Cerebellar nuclear complex (tissue), 1 donor: ENCODE measurements at places on chromosomes 7 and 10.

- no peak for DNase-seq
Observed at GRCh38 chr10:122662231-122662630, 37.4 kb downstream of the C10orf120 start.

GRCh38 chr7:138902161-138902560, 79.0 kb downstream of the KIAA1549 start:
- no peak for DNase-seq

DNA sequence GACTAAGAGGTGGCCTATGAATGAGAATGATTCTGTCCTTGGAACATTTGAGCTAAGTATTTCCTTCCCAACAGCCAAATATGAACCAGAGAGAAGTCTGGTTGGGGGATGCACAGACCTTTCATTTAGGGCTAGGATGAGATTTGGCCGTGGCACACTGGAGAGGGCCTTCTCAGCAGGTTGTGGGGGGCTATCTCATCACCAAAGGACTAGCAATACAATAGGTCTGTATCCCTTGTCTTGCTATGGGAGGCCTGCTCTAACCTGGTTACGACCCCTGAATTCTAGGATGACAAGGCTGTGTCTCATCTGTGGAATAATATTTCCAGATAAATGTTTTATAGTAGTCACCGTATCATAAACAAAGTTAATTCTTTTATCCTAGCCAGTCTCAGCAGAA, 133.0 kb downstream of the CHRM2 start:
- no peak for DNase-seq

GRCh38 chr10:48690791-48691660, 6.4 kb downstream of the WDFY4 start:
- DNase-seq: no peak

DNA sequence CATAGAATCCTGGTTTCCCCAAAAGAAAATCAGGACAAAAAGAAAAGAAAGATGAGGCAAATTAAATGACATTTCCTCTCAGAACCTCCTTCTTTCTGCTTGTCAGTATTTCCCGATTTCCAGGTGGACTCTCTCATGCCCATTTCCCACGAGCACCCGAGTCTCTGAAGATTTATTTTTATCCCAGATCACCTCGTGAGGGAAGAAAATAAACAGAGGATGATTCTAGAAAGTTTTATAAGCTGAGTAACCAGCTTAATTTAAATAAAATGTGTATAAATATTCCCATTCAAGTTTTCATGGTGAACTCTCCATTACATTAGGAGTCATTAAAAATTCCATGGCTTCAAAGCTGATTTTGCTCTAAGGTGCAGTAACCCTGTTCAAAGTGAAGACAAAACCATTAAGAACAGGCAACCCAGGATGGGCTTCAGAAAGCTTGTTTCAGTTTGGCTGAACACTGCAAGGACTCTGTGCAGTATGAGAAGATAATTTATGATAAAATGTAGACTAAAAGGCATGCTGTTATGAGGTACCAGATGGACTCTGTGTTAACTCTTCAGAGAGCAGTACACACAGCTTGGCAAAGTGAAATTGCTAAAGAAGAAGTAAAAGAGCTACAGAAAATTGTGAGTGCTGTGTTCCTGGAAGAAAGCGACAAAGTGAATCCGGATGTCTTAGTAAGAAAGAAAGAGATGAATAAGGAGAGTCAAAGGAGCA, 521.3 kb upstream of the LRRN3 start:
- DNase-seq: no peak

- no peak for DNase-seq
Observed at GRCh38 chr7:50832744-50833143, 50.0 kb upstream of the GRB10 start.

GRCh38 chr7:132131196-132131595, 445.1 kb downstream of the PLXNA4 start:
- DNase-seq: no peak

- DNase-seq: no peak
Observed at GRCh38 chr7:38327637-38328036, 54.2 kb upstream of the TARP start.

DNA sequence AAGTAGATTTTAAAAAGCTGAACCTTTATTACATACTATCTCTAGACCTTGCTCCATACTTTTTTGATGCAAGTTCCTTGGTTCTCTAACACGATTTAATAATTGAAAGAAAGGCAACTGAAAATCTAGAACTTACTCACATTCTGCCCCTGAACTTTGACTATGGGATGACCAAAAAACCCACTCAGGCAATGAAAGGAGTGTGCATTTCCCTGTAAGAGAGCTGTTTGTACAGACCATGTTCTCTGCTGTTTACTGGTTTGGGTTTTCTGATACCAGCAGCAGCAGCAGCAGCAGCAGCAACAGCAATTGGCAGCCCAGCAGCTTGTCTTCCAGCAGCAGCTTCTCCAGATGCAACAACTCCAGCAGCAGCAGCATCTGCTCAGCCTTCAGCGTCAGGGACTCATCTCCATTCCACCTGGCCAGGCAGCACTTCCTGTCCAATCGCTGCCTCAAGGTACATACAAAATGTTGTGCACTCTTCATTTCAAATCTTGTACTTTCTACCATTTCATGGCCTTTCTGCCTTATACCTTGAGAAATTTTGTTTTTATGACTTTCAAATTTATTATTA, 216.7 kb downstream of the FOXP2 start:
- DNase-seq: no peak

DNA sequence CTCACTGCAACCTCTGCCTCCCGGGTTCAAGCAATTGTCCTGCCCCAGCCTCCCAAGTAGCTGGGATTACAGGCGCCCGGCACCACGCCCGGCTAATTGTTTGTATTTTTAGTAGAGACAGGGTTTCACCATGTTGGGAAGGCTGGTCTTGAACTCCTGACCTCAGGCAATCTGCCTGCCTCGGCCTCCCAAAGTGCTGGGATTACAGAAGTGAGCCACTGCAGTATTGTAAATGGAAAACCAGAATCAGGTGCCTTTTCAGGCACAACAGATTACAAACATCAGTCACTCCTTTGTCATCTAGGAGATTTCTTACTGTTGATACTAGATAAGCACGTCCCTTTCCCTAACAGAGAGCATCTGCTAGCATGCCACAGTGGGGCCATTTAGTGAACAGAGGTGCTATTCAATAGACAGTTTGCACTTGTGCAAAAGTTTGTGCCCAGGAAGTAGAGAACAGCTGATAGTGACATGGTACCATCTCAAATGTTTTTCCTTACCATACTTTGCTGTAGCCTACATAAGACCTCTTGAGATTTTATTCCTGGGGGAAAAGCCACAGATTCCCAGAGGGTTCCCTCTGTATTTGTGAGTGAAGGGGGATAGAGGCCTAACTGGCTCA, 24.5 kb upstream of the WAC start:
- no peak for DNase-seq

DNA sequence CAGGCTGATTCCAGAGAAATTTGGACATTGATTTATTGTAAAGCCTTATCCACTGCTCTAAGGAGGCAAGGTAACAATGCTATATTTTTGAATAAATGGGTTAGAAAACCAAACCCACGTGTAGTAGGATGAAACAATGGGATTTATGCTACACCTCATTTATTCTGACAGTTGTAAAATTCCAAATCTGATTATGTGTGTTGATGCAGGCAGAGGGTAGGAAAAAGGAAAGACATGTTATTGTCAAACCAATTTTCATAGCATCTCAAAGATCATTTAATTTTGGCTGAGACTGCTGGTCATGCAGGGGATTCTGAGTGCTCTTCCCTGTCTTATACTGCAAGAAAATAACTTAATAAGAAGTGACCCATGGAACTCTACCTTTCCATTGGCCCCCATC, 1219.9 kb upstream of the SORCS1 start:
- no peak for DNase-seq

DNA sequence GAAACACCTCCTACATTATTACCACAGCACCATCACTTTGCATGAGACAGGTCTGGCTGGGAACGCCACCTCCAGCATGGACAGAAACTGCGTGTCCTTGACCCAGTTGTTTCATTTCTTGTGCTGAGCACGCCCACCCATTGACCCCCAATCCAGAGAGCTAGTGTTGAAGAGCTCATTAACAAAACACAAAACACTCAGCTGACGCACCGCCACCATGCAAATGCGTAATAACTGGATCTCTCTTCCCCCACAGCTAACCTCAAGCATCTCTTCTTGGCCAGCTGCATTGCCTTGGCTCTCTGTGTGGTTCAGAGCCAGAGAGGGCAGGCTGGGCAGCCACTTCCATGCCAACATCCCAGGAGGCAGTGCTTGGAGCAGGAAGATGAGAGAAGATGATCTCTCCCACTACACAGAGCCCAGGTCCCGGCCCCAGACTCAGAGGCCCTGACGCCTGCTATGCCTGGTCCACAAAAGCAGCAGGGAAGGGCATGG, 173.5 kb downstream of the PLXNA4 start:
- no peak for DNase-seq

DNA sequence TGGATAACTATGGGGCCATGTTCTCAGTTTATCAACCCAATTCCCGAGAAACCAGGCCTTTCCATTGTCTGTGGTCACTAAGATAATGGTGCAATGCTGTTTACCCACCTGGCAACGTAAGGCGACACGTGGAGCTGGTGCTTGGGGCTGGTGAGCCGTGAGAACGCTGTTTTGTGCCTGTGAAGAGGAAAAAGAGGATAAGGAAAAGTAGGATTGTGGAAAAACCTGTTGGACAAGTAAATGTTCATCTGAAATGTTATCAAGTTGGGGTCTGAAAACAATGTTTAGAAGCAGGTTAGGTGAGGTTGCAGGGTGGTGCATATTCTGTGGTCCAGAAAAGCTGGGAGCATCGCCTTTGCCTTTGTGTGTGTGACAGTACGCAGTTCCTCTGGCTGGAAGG, 88.5 kb downstream of the PPP1R17 start:
- DNase-seq: no peak
